Psoas muscle (tissue), 8 donors: ENCODE measurements at places on chromosomes 7 and 10. TPM values are rescaled to one million over a fixed set of nuclear protein-coding genes. Genes with fewer than 3 reads are reported as not detected.

Gene GRID2IP
- total RNA-seq = 0.06 TPM

Gene ACTR3C
- total RNA-seq = 2.7 TPM

Gene FGL2
- total RNA-seq = 4.0 TPM

Gene PIK3CG
- 0.74 TPM for total RNA-seq
